ENCODE measurements at places on chromosomes 3 and 15.
A peak's percentile ranks its signal among the peaks of the same experiment; 100 is the strongest.

GRCh38 chr15:45660231-45660979 is 25.6 kb downstream of the SQOR start:
- no peak for DNase-seq

DNA sequence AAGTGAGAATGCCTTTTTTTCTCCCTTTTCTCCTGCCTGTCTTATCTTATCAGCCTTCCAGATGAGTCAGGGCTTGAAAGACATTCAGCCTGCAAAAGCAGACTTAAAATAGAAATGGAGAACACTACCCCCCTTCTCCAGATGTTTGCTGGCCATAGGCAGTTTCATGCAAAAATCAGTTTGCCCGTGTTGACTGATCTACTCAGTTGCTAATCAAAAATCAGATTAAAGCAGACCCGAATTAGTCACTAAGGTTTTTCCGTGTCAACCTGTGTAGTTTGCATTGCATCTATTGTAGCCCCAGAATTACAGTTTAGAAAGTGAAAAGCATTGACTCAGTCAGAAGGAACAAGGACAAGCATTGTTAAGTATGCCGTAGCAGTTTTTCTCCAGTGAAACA is 56.2 kb downstream of the IL5RA start:
- no peak for DNase-seq

- no peak for DNase-seq
Measured at GRCh38 chr3:184873141-184873540, 61.2 kb downstream of the VPS8 start.

DNA sequence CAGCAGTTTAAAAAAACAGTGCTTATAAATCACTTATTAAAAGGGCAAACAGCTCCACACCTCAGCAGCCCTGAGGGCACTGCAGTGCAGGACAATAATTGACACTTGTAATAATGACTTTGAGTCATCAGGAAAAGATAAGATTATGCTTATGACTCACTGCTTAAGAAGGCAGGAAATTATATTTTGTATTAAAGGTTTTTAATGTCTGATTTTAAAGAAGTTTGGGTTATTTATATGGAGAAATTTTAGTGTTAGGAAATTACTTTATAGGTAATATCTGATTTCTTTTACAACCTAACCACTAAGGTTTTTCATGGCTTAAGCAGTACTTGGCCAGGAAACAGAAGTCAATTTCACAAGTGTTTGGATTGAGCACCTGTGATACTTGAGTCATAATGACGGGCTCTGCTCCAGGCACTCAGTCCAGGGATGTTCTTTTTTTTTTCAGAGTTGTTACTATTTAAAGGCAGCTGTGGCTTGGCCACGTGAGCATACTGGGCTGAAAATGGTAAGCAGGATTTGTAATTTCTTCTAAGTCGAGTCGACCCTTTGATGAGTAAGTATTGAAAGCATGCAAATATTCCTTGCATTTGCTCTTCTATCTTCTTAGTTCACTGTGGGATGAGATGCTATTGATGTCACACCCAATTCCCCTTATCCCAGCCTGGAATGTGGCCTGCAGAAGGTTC is 21.6 kb upstream of the SLC6A20 start:
- no peak for DNase-seq

GRCh38 chr3:159824333-159824732 is 164.3 kb upstream of the IL12A start:
- DNase-seq = no peak

- DNase-seq = no peak
Measured at GRCh38 chr3:71690341-71690841, 34.8 kb downstream of the EIF4E3 start.

- no peak for DNase-seq
Measured at GRCh38 chr3:113697500-113698090, 1.2 kb upstream of the USF3 start.

GRCh38 chr3:16254916-16255315 is 9.8 kb downstream of the DPH3 start:
- DNase-seq = peak; percentile 30

DNA sequence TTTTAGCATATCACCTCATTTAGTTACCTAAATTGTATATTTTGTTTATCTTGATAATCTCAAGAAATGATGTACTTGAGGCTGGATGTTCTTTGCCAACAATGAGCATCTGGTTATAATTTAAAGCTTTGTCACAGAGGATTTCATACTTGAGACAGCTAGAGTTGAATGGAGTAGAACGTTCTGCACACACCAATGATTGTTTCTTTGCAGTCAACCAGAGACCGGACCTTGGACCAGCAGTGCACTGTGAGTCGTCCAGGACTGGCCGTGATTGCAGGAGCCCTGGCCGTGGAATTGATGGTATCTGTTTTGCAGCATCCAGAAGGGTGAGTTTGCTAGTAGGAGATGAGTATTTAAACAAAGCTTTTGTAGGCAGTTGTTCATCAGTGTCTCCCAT is 90.4 kb downstream of the ATG7 start:
- DNase-seq = no peak

DNA sequence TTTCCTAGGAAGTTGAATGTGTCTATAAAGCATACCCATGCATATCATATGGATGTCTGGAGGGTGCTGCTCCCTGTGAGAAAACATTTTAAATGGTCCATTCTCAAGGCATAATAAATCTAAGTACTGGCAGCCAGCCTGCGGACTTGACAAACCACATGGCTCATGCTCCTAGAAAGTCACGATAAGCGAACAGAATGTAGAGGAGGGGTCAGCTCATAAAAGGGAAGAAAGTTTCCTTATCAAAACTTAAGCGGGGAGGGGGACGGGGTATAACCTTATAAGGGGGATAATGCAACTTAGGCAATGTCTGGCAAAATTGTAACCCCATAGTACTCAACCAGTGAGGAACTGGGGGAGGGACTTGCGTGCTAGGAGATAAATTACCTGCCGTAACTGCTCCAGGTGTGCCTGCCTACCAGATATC is 159.8 kb upstream of the LMCD1 start:
- no peak for DNase-seq

GRCh38 chr3:169250000-169250399 is 413.5 kb downstream of the MECOM start:
- no peak for DNase-seq

- no peak for DNase-seq
Measured at GRCh38 chr15:70340494-70340870, 242.8 kb upstream of the TLE3 start.

GRCh38 chr3:30518181-30518864 is 88.1 kb upstream of the TGFBR2 start:
- DNase-seq = no peak

- DNase-seq = no peak
Measured at GRCh38 chr15:66402761-66403284, 16.1 kb downstream of the MAP2K1 start.

- no peak for DNase-seq
Measured at GRCh38 chr3:120498556-120499346, 48.0 kb upstream of the FSTL1 start.

DNA sequence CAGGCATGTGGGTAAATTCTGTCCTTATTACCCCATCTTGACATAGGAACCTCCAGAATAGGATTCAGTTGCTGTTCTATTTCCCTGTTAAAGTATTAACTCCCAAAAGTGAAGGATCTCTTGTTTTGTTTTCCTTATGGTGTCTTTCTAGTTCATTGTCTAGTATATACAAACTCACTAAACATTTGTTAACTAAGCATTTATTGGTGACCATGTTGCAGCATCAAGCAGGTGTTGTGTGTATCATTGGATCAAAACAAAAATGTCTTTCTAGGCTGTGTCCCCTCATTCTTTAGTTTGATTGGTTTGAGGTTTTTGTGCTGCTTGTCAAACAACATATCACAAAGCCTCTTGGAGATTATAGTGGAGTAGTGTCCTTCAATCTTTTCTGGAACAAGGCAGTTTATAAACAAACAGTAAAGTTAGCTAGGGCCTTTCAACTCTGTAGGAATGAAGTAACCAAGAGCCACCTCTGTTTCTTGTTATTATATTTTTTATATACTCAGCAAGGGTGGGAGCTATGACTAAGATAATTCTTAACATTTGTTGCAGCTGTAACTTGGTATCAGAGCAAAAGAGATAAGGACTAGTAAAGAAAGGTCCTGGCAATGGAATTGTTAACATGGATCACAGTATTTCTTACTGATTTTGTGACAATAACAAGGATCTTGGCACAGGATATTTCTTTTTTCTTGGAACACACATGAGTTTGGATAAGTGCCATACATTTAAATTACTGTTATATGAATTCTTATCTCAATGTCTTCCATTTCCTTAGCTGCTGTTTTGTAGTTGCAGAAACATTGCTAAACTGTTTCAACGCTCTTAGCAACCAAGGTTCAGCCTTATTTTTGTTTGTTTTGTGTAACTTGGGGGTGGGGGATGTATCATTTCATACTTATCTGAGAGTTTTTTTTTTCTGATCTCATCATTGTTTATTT is 49.3 kb downstream of the TMOD3 start:
- no peak for DNase-seq

GRCh38 chr3:66744986-66745385 is 244.2 kb upstream of the LRIG1 start:
- DNase-seq = no peak

DNA sequence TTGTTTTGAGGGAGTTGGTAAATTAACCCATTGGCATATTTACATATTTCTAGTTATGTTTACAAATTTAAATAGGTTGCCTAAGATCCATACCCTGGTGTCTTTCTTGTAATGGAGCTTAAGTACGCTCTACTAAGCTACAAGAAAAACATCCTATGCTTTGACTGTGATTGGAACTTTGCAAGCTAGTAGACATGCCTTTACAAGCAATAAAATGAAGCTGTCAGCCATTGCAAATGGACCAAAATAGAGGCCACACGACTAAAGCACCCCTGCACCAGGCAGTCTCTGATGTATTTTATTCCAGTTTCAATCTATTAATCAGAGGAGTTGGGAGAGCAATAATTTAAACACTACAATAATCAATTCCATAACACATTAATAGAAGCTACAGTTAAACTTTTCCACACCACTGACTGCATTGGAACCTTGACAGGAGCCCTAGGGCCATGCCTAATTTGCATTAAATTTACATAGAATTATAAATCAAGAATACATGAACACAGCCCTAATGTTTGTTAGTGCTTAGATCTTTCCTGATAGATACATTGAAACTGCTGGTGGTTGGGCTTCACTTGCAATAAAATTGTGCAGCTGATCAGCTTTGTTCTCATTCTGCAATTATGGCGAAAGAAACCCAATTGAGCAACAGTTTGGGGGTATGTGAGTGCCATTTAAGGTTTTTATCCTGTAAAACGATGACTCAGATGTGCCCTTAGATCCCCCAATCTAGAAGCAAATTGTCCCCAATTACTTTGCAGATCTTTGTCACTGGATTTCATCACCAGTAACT is 360.1 kb downstream of the LSAMP start:
- no peak for DNase-seq

DNA sequence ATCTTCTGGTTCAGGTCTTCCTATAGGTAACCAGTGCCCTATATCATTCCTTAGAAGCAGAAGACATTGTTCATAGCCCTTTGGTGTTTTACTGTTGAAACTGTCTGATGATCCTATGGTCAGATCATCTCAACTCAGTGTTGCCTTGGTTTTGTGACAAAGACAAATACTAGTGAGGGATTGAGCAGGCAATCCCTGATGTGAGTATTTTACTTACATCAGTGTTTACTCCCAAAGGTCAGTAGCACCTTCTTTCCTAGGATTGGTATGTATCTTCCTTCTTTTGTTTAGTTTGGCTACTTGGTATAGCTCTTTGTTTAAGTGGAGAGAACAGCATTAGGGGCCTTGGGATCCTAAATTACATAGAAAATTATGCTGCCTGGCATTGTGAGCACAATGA is 41.1 kb downstream of the BBS4 start:
- DNase-seq = no peak

DNA sequence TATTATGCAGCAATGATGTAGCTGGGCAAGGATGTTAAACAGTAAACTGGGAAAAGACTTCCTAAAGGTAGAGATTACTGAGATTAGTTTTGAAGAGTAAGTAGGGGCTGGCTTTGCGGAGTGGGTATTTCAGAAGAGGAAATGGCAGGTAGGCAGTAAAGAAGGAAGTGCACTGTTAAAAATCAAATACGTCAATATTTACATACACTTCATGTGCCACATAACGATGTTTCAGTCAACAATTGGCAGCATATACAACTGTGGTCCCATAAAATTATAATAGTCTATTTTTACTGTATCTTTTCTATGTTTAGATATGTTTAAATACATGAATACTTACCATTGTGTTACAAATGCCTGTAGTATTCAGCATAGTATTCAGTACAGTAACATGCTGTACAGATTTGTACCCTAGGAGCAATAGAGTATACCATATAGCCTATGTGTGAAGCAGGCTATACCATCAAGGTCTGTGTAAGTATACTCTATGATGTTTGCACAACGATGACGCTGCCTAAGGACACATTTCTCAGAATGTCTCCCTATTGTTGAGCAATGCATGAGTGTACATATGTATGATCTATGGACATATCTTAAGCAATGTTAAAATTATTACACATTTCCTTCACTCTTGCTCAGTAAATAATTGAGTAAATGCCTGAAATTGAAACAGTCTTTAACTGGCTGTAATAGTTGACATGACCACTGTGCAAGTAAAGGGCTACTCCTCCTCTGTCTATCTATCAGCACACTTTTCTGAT is 196.7 kb downstream of the ISL2 start:
- DNase-seq = no peak

GRCh38 chr15:101156509-101157159 is 95.2 kb downstream of the CHSY1 start:
- DNase-seq = no peak

DNA sequence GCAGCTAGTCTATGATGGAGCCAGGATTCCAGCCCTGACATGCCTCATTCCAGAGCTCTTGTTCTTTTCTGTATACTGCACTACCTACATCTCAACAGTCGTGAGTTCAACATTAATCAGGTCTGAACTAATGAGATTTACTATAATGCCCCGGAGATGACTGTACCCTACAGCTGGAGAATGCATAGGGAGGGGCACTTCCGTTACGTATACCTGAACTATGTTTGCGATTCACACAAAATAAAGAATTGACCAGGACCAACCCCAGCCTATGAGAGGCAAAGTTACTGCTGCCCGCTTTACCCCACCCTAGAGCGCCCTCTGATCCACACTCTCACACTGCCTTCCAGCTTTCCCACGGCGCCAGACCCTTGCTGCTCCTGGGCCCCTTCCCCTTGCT is 97.0 kb downstream of the IGF2BP2 start:
- DNase-seq = no peak

GRCh38 chr3:48716508-48716981 is 476 bp downstream of the IP6K2 start:
- DNase-seq = peak; percentile 29

DNA sequence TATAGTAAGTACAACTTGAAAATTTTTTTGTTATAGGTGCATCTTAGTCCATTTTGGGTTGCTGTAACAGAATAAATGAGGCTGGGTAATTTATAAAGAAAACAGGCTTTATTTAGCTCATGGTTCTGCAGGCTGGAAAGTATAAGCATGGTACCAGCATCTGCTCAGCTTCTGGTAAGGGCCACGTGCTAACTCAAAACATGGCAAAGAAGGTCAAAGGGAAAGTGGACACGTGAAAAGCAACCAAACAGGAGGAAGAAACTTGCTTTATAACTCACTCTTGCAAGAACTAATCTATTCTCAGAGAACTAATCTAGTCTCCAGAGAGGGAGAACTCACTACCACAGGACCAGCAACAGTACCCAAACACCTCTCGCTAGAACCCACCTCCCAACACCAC is 9.1 kb downstream of the HDGFL3 start:
- no peak for DNase-seq

Data from activated CD4-positive, alpha-beta T cell treated with anti-CD3 and anti-CD28 coated beads, Interleukin-2, amount 50 U/mL, for 48 hours (primary cell).